Stimulated activated CD8-positive, alpha-beta memory T cell treated with anti-CD3 and anti-CD28 coated beads, Interleukin-4, amount 100 ng/mL, for 1 hour (primary cell): ENCODE measurements at places on chromosomes 3 and 15.

- DNase-seq: no peak
These were observed 15.5 kb downstream of the FSD2 start for GRCh38 chr15:82790321-82790720.

GRCh38 chr3:193974191-193974652, 161.7 kb upstream of the HES1 start:
- no peak for DNase-seq

DNA sequence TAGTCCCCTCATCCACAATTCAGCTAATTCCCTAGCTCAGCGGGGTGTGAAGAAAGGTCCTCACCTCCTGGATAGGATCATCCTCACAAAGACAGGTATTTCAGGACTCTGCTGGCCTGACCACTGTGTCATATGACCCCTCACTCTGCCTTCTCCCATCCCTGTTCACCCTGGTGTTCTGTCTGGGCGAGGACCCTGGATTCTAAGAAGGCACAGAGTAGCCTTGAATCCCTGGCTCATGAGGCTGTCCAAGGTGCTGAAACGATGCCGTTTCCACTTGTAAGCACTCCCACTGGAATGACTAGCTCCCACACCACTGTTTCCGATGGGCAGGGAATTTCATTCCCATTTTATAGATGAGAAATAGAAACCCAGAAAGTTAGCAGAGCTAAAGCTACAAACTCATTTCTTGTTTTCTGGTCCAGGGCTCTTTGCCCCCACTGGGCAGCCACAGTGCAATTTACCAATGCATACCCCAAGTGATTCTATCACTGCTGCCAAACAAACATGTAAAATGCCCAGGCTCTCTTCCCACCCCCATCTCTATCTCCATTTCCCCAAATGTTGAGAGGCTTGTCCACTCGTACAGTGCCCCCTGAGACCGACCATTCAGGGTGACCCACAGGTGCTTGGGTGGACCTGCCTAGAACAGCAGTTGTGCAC, 83.2 kb downstream of the RAB11A start:
- no peak for DNase-seq

DNA sequence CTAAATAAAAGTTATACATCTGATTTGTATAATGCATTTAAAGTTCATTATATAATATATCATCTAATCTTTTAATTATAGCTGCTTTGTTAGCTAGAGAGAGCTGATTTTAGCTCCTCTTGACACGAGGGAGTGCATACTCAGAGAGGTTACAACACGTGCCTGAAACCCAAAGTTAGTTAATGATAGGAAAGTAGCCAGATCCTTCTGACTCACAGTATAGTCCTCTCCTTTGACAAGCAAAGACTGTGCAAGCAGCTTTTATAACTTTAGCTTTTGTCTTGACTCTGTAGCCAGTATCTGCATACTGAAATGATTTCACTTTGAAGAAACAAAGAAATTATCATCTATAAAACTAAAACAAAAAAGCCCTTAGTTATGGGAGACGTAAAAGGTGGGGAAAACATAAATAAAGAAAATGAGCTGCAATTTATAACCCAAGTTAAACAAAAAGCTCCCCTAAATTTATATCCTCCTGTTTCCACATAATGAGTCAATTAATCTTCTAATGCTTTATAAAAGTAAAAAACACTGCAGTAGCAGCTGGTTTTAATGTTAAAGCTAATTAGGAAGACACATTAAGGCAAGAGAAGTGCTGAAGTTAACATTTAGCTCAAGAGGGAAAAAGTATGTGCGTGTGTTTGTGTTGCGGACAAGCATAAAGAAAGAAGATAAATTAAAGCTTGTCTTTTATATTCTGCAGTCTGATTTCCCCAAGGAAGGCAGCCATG, 13.1 kb downstream of the GABRR3 start:
- no peak for DNase-seq

DNA sequence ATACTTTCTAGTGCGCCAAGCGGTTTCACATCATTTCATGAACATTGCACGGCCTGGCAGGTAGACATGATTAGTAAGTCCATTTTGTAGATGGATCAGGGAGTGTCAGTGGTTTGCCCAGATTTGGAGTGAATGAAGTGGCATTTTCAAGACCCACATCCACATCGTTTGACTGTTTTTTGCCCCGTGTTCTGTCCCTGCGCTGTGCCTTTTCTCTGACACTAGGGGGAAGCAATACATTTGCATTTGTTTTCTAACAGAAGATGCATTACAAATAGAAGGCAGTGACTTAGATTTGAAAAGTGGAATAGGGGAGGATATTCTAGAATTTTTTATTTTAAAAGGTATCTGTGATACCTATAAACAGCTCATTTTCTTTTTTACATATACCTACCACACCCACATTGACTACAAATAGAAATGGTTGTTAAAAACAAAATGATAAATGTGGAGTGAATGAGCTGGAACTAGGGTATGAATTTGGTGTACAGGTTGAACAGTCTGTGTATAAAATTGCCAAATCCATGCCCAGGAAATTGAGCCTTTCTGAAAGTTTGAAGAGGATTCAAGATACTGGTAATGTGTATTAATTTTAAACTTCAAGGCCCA, 98.0 kb downstream of the USP13 start:
- no peak for DNase-seq

DNA sequence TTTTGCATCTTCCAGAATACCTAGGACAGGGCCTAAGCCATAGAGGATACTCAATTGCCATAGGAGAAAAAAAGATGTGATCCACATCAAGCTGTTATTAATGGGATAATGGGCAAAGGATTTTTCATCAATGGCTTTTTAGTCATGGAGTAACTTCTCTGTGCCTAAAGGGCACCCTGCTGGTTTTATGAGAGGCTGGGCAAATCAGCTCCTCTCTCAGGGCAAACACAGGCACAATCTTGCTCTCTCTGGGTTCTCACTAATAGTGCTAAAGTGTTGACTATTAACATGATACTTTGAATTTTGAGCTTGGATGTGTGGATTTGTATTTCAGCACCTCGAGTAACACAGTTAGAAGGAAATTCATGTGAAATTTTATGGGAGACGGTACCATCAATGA, 67.6 kb downstream of the GHSR start:
- DNase-seq: no peak

- no peak for DNase-seq
These were observed 82.5 kb downstream of the TOP2B start for GRCh38 chr3:25582242-25582641.

GRCh38 chr3:26625187-26625586, 2.6 kb downstream of the LRRC3B start:
- no peak for DNase-seq
